T-helper 9 cell (primary cell): ENCODE measurements at places on chromosomes 6 and 20.

DNA sequence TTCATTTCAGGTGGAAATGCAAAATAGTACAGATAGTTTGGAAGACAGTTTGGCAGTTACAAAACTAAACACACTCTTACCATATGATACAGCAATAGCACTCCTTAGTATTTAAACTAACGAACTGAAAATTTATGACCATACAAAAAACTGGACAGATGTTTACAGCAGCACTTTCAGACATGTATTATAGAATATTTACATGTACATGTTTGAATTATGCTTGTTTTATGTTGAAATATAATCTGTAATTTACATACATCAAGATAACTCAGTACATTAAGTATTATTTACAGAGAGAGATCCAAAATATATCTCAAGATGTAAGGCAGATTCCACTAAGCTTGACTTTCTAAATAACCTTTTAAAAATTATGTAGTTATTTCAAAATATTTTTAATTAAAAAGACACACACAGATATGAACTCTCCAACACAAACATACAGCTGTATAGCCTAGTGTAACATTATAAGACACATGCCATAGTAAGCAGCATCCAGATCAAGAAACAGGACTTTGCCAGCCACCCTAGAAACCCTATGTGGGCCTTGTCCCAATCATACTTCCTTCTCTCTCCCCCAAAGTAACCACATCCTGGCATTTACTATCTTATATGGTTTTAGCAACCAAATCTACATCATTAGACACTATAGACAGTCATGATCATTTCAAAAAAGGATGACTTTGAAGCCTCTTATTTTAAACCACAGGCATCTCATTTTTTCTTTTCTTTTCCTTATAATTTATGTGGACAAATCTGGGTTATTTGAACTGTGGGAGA, 82.2 kb downstream of the MAN1A1 start:
- no peak for DNase-seq

- no peak for DNase-seq
Measured at GRCh38 chr6:117409420-117409819, 16.3 kb downstream of the ROS1 start.

DNA sequence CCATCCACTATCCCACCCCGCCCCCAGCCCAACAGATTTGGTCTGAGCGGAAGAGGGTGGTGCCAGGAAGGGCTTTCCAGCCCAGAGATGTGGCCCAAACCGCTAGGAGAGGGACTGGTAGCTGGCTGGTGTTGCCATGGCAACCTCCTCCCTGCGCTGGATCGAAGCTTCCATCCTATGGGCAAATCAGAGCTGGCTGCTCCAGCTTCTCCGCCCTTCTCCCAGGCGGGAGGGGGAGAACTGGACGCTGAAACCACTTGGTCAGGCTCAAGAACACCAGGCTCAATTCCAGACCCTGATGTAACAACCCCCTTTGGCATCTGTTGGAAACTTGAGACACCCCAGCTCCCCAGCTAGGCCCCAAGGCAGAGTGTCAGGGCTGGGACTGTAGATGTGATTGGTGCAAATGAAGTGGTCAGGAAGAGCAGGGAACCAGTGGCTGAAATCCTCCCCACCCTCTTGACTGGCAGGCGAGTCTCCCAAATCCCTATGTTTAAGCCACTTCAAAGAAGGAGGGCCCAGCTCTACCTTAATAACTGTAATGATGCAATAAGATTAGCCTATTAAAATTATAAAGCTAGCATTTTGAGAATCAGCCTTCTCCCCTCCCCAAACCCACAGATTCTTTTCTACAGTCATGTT, 4.2 kb downstream of the RIMS4 start:
- DNase-seq, result no peak

DNA sequence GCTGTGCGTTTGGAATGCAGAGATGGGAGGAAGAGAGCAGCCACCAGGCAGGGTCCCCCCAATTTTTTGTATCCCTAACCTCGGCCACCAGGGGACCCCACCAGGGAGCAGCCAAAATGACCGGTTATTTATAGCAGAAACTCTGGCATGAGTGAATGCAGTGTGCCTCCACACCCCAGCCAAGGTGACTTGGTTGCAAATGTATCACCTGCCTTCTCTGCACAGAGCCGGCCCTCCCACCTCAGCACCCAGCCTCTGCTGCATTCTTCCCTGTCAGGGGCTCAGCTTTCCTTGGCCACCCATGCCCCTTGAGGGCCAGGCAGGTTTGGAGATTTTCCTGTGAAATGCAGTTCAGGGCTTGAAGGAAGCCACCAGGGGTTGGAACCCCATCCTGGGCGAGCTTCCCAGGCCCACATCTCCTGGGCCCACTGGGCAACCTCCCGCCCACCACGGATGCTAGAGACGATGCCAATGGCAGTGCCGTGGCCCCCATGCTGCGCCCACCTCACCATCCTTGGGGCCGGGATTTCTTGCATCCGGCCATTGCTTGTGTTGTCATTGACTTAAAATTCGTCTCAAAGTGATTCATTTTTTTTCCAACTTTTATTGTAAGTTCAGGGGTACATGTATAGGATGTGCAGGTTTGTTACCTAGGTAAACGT, 291.6 kb downstream of the TAF4 start:
- DNase-seq, result no peak

GRCh38 chr20:64026-64603, 23.4 kb upstream of the DEFB125 start:
- DNase-seq, result no peak

DNA sequence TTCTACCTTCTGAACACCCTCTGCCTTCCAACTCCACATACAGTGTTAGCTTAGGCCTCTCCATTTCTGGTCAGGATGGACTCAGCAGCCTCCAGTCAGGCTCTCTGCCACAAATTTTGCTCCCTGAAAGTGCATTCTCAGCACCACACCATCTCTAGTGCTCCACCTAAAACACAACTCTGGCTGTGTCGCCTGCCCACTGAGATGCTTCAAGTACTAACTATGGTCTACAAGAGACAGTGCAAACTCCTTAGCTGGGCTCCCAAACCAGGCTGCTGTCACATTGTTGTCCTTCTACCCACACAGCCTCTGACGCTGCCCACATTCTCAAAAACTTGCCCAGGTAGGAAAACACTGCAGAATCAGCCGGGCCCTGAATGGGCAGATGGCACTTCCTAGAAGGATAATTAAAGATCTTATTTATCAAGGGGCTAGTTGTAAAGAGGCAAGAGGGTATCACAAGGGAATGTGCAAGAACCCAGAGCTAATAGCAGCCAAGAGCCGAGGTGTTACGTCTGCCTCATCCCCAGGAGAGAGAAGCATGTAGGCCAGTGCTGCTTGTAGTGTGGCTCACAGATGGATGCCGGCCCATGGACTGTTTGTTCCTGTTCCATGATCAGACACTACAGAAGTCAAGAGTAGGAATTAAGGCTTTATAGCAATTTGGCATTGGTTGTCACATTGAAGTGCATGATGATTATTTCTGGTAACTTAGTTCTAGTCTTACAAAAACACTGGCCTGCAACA, 189.7 kb downstream of the LRFN2 start:
- DNase-seq, result no peak

DNA sequence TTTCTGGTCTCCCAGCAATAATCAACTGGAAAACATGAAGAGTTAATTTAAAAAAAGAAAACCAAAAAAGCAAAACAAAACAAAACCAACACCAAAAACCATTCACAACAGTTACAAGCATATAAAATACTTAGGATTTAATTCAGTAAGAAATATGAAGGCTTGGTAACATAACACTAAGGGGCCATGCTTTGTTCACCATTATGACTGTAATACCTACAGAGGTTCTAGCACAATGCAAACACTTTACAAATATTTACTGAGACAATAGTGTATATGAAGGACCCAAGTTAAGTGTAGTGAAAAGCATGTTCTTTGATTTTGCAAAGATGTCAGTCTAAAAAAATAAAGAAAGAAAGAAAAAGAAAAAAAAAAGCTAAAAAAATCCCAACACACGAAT, 109.8 kb upstream of the EMILIN3 start:
- DNase-seq, result no peak

GRCh38 chr20:34300256-34300806, 2.8 kb downstream of the AHCY start:
- DNase-seq, result no peak

- DNase-seq, result no peak
Measured at GRCh38 chr20:43138061-43138770, 51.5 kb downstream of the PTPRT start.

- no peak for DNase-seq
Measured at GRCh38 chr6:137808191-137808590, 58.9 kb upstream of the TNFAIP3 start.

DNA sequence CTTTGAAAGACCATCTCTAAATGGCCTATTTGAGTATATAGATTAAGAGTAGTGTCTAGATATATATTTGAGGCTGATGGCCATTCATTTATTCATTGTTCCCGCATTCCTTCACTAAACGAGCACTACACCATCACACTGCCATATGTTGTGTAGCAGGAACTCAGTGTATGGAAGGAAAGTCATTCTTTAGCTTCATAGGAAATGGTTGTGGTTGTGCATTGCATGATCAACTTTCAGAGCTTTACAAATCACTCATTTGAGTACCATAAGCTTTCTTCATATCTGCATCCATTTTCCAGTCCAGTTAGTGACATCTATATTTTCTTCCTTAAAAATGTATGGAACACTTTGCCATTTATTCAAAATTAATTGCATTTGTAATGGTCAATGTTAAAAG, 97.9 kb downstream of the ARID1B start:
- no peak for DNase-seq

- DNase-seq, result no peak
Measured at GRCh38 chr6:88380083-88380482, 213.9 kb upstream of the CNR1 start.

GRCh38 chr20:18588574-18588933, 700 bp downstream of the DTD1 start:
- DNase-seq, result no peak

- no peak for DNase-seq
Measured at GRCh38 chr20:54980103-54980960, 504.9 kb downstream of the DOK5 start.

- DNase-seq, result no peak
Measured at GRCh38 chr6:160139420-160139851, 17.8 kb downstream of the SLC22A1 start.

GRCh38 chr6:97674802-97675201, 391.8 kb upstream of the MMS22L start:
- DNase-seq, result no peak
